ENCODE measurements at places on chromosomes 12 and 14.

DNA sequence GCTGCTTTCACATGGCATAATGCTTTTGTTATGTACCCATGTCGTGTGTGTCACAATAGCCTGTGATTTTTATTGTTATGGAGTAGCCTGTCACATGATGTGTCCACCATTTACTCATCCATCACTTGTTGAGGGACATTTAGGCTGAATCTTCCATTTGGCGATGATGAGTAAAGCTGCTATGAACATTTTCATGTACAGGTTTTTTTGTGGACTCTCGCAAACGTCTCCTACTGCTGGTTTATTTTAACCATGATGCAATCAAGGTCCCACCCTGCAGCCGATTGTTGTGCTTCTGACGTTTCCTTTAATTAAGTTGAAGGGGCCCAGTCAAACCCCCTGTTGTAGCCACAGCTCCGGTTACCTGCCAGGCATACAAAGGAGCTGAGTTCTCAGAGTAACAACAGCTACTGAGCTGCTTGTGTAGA is 63.2 kb downstream of the ZNF664 start:
- DNase-seq, result no peak

DNA sequence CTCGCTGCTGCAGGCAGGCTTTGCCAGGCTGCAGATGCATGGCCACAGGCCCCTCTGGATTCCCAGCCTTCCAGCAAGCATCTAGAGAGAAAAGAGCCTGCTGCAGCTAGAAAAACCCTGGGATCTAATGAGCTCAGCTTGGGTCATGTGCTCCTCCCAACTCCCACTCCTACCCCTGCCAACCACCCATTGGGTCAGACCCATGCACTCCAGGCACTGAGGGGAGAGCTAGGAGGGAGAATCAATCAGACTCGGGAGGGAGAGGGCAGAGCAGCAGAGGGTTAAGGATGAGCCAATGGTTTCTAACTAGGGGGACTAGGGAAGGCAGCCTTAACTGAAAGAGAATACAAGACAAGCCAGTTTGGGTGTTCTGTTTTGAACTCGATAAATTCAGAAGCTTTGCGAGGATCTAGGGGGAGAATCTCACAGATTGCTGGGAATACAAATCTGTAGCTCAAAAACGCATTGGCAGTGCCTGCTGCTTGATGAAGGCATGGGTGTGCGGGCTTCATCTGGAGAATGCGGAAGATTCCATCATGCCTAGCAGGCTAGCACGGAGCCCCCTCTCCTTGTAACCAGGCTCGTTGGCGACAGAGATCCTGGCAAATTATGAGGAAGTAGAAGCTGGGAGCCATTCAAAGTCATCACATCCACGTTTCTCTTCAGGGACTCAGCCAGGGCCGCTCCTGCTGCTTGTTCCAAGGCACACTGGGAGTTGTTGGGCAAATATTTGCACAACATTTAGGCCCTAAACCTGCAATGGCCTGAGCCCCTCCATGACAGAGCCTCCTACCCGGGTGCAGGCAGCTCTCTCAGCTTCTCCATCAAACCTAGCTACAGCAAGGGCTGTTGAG is 56.4 kb downstream of the VCPKMT start:
- DNase-seq, result peak; percentile 9

- no peak for DNase-seq
These were observed 219.8 kb downstream of the AEBP2 start for GRCh38 chr12:19659086-19659485.

GRCh38 chr14:105198588-105198987 is 17.5 kb upstream of the NUDT14 start:
- no peak for DNase-seq

DNA sequence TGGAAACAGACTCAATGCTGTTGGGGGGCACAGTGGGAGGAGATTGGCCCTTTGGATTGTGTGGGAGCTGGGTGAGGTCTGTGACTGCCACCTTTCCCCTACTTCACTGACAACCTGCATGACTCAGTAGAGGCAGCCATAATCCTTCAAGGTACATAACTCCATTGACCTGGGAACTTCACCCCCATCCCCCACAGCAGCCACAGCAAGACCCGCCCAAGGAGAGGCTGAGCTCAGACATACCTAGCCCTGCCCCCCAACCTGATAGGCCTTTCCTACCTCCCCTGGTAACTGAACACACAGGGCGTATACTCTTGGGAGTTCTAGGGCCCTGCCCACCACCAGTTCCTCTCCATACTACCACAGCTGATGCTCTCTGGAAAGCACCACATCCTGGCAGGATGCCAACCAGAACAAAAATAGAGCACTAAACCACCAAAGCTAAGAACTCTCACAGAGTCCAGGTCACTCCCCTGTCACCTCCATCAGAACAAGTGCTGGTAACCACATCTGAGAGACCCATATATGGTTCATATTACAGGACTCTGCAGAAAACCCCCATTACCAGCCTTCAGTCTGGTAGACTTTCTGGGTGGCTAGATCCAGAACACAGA is 703.9 kb downstream of the FSCB start:
- no peak for DNase-seq

DNA sequence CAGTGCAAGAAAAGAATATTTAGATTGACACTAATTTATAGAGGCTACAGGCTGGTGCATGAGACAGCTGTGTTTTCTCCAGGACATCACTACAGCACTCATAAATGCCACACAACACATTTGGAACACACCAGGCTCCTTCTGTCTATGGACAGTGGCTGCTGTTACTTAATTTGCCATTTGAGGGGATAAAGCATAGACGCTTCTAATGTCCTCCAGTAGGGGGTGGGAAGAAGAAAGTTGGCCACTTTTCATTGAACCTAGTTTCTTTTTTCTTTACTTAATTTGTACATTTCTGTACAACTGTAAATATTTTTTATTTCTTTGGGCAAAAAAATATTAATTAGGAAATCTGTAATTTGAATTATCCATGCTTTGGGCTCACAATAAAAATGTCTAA is 12.4 kb upstream of the RTN1 start:
- DNase-seq, result no peak

GRCh38 chr14:103127861-103128598 is 4.8 kb downstream of the TNFAIP2 start:
- DNase-seq, result no peak

- DNase-seq, result no peak
These were observed 140.5 kb downstream of the PRKCH start for GRCh38 chr14:61461808-61462275.

DNA sequence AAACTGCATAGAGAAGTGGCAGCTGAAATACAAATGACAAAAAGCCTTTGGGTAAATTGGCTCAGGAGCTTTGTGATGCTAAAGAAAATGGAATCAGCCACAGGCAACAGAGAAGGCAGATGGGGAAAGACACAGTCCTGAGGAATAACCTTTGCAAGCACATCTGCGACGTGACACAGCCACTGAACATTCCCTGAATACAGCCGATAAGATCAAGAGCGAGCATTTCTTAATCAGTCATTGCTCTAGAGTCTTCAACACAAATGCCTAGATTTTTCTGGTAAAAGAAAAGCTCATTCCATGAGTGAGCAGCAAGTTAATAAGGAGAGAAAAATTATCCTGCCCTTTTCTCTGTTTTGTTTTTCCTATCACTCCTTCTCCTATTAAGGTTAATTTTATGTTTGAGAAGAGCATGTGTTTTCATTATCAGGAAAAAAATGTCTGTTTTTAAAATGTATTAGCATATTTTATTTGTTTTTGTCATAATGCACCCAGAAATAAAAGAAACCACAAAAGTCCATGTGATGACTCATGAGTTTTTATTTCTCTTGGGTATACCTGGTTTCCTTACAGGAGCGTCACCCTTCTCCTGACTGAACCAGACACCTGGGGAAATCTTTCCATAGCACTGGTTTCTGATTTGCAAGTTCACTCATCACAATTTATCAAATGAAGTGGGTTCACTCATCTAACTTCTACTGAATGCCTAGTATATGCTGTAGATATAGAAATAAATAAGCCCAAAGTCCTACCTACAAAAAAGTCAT is 45.4 kb upstream of the PCED1B start:
- no peak for DNase-seq

- DNase-seq, result peak; percentile 92
These were observed 58.1 kb downstream of the PLEKHG3 start for GRCh38 chr14:64762044-64763034.

DNA sequence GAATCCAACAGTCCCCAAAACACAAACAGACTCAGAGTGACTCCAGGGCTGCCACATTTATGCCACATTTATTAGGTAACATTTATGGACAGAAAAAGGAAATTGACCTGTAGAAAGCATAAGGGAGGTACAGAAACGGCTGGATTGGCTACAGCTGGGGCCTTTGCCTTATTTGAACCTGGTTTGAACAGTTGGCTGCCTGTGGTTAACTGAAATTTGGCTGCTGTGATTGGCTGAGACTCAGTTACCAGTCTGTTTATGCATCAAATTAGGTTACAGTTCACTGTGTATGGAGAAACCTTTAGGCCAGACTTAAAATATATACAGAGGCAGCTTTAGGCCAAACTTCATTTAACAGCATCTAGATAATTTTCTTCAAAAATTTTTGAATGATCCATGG is 27.8 kb upstream of the PCNX1 start:
- DNase-seq, result no peak

GRCh38 chr12:91704446-91704845 is 441.2 kb downstream of the BTG1 start:
- DNase-seq, result peak; percentile 18

GRCh38 chr12:38149395-38150073 is 167.0 kb upstream of the ALG10B start:
- no peak for DNase-seq

- no peak for DNase-seq
These were observed 99.2 kb downstream of the PRICKLE1 start for GRCh38 chr12:42490261-42490842.

- no peak for DNase-seq
These were observed 1028.9 kb upstream of the TMEM132C start for GRCh38 chr12:127238107-127238506.

DNA sequence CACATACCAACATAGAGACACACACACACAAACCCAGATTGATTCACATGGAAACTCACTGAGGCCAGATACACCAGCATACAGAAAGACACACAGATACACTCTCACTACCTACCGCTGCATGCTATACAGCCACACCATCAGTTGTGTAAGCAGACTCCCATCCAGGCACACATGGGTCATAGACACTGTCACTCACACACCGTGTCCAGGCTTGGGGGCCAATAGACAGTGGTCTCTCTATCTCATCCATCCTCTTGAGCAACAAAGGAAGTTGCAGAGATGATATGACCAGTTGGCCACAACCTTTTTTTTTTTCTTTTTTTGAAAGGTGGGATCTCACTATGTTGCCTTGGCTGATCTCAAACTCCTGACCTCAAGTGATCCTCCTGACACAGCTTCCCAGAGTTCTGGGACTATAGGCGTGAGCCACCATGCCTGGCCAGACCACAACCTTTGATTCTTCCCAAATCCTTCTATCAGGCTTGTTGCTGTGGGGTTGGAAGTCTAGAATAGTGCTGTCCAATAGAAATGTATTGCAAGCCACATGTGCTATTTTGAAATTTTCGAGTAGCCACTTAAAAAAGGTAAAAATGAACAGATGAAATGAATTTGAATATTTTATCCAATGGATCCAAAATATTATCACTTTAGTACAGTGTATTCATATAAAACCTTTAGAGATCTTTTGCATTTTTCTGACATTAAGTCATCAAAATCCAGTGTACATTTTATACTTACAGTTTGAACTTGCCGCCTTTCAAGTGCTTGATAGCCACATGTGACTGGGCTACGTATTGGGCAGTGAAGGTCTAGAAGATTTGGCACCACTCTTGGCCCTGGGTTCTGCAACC is 7.4 kb downstream of the LRP1-AS start:
- no peak for DNase-seq

DNA sequence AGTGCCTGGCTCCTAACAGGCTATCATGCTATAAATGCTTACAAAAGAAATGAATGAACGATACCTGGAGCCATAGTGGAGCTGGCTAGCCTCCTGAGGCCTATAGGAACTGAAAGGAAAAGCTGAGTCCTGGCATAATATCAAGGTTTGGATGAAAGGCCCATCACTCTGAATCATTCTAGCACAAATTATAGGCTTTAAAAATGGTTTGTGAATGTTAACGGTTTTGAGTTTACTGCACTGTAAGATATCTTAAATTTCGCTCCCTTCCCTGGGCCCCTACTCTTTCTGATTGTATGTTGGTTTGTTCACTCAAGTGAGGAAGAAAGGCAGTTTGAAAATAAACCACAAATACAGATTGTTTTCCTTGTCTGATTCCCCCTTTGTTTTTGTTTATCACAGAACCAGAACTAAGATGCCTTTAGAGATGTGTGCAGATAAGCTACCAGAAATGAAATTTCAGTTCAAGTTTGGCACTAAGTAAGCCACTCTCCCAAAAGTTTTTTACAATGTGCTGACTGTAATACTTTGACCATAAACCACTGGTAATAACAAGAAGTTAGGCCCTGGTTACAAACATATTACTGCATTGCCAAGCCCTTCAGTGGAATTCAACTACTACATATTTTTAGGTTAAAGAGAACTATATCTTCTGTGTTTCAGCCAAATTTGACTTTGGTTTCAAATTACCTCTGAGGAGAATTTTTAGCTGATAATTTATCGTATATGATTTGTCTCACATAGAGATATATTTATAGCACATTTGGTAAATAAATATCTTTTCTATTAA is 89.5 kb downstream of the ALX1 start:
- no peak for DNase-seq

DNA sequence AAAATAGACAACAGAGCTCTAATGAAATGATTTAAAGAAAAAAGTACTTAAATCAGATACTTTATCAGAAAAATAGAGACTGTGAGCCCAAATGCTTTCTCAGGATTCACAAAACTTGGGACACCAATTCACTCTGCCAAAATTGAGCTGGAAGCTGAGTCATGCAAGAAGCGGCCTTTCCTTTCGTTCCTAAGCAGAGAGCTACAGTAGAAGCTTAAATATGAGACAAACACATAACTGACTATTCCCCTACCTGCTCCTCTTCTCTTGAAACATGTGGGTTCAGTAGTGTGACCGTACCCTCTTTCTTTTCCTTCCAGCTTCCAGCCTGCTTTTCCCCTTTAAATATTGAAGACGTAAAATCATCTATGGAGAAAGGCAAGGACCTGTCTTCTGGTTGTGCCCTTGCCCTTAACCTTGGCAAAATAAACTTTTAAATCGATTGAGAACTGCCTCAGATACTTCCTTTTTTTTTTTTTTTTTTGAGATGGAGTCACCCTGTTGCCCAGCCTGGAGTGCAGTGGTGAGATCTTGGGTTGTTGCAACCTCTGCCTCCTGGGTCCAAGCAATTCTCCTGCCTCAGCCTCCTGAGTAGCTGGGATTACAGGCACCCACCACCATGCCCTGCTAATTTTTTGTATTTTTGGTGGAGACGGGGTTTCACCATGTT is 4.4 kb upstream of the SDS start:
- DNase-seq, result no peak

DNA sequence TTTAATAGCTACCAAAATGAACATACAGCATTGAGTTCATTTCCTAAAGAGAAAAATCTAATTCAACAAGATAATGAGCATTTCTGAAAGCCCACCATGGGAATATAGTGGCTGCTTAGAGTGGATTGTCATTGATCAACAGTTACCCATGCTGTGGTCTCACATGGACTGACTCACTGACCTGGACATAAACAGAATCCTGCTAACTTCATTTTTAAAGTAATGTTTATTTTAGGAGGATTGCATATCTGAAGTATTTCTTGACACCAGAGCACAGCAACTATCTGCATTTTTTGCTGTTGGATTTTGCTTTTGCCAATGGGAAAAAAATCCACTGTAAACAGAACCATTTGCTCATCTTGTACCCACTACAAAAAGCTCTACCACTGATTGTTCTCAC is 71.7 kb downstream of the KCNC2 start:
- DNase-seq, result no peak

GRCh38 chr12:93302331-93303229 is 75.1 kb upstream of the NUDT4 start:
- DNase-seq, result no peak

- no peak for DNase-seq
These were observed 311.0 kb upstream of the FLRT2 start for GRCh38 chr14:85218982-85219381.

Data from femur (tissue), 1 donor.